COR-L47 (cell line): ENCODE measurements at places on chromosomes 6 and 20.
A peak's percentile ranks its signal among the peaks of the same experiment; 100 is the strongest.

- no peak for DNase-seq
These were observed 473 bp upstream of the DTNBP1 start for GRCh38 chr6:15663130-15663871.

- no peak for DNase-seq
These were observed 161.7 kb downstream of the PLCB1 start for GRCh38 chr20:8293750-8294149.

DNA sequence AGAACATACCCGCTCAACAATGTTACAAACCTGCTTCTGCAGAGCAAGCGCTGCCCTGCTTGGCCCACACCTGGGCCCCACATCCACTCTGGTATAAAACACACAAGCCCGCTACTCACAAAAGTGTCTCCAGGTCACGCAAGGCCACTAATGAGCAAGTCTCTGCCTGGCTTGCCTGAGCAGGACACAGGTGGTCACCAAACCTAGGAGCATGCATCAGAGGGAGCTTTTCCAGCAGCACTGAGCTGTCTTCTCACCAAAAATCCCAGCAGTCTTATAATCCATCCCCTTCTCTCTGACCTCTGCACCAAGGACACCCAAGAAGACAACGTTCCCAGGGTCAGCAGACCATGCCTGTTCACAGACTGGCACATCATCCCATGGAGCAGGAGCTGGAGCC, 100.8 kb downstream of the DLL1 start:
- no peak for DNase-seq

GRCh38 chr20:22414305-22414742, 170.0 kb downstream of the FOXA2 start:
- DNase-seq: no peak

DNA sequence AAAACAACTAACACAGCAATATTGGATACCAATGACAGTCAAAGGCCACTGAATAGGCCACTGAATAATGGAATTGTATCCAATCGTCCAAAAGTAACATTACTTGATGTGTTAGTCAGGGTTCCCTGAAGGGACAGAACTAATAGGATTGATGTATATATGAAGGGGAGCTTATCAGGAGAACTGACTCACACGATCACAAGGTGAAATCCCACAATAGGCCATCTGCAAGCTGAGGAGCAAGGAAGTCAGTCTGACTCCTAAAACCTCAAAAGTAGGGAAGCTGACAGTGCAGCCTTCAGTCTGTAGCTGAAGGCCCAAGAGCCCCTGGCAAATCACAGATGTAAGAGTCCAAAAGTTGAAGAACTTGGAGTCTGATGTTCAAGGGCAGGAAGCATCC, 571.4 kb downstream of the PRKN start:
- DNase-seq: no peak

DNA sequence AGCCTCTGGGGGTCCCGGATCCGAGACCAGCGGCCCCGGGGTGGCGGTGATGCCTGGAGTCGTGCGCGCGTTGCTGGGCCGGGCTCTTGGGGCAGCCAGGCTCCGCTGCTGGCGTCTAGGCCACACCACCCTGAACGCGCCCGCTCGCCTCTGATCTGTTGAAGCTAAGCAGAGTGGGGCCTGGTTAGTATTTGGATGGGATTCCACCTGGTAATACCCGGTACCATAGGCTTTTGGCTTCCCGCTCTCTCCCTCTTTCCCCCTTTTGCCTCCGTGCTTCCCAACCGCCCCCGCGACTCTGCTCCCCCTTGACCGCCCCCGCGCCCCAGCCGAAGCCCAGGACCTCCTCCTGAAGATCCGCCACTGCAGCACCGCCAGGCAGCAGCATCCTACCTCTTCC, 1383.5 kb upstream of the DEFB115 start:
- peak; percentile 43 for DNase-seq

DNA sequence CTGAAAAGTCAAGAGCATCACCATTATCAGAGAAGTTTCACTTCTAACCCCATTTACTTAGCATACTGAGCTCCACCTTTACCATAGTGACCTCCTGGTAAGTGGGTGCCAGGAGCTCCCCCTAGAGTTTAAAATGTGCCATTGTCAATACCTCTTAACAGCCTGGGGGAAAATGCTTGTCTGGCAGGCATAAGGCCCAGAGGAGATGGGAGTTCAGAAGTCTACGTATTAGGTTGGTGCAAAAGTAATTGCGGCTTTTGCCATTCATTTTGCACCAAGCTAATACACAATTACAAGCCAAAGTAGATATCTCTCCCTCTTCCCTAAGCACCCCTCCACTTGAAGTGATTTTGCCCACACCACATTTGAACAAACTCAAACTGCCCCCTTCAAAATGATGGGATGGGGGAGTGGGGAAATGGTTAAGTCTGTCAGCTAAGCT, 919.0 kb downstream of the KIF16B start:
- DNase-seq: peak; percentile 19

- DNase-seq: no peak
These were observed 603.7 kb upstream of the PTCHD4 start for GRCh38 chr6:48714699-48715098.

GRCh38 chr20:56996533-56996932, 269.9 kb downstream of the BMP7 start:
- DNase-seq: no peak

- no peak for DNase-seq
These were observed 101.0 kb upstream of the MPC1 start for GRCh38 chr6:166483573-166484250.

- no peak for DNase-seq
These were observed 26.7 kb downstream of the GPX6 start for GRCh38 chr6:28488916-28489365.

DNA sequence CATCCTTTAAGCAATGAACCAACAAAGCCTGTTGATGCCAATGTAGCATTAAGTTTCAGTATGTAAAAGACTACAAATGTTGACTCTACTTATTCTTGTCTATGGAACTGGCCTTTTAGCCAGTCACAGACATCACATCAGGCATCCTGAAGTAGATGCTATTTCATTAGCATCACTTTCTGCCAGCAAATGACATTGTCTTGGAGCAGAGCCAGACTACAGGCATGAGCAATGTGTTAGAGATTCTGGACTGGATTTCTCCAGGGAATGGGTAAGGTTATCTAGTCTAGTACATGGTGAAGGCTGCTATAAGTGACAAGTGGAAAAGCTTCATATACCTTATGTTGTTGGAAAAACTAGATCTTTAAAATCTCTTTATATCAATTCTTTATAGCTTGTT, 142.9 kb downstream of the ADGRB3 start:
- DNase-seq: peak; percentile 83

GRCh38 chr6:106512048-106512967, 117.0 kb downstream of the RTN4IP1 start:
- DNase-seq: no peak

DNA sequence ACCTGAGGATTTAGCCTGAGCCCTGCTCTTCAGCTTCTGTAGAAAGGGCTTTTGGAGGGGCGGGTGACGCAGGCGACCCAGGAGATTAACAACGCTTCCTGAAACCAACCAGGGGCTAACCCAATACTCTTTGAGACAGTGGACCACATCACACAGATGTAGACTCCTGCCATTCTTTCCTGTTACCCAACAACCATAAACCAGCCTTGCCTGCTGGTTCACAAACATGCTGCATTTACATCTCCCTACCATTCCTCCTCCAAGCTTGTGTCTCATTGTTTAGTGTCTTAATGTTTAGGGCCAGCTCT, 28.3 kb downstream of the PPP1R16B start:
- DNase-seq: no peak

- no peak for DNase-seq
These were observed 28.1 kb downstream of the TOX2 start for GRCh38 chr20:43942667-43943285.

GRCh38 chr6:133275213-133275612, 34.1 kb downstream of the EYA4 start:
- DNase-seq: no peak

DNA sequence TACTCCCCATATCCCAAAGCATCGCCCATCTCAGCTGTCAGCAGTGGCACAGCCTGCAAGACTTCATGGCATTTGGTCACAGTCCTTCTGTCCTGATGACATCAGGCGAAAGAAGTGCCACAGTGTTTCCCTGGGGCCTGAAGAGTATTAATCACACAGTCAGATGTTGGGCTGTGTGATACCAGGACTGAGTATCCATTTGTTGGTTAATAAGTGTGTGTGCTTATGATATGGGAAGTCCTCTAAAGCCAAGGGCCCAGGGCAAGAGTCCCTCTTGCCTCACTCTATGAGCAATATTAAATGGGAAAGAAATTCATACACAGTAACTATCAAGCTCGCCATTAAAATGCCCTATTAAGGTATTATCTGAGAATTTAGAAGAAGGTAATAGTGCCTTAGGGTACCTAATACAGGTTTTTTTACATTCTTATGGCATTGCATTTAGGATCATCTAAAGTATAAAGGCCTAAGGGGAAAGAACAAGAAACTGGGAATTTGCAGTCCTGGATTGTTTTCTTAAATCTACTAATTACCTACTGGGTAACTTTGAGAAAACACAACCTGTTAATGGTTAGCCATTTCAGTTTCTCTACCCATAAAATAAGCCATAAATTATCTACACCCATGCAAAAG, 204.1 kb upstream of the PREP start:
- DNase-seq: no peak

DNA sequence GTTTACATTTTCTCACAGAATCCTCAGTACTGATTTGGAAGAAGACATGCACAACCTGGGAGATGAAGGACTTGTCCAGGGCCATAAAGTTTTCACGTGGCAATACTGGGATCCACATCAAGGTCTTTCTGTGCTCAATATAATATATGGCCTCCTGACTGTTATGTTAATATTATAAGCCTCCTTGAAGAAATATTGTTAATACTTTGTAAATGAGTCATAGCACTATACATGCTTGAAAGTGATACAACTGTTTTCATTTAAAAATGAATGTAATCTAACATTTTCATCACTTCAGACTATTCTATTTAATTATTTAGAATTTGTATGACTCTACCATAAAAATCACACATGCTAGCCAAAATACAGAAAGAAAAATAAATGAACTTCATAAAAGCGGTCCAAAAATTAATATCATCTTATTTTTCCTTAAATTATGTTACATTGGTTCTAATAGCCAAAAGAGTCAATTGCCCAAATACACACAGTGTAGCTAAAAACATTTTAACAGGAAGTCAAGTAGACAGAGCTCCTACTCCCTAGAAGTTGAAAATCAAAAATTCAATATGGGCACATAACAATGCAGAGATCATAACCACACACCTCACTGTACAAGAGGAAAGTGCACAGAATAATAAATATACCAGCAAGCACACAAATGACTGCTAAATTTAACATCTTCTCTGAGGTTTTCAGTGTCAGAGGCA, 188.0 kb upstream of the HDDC2 start:
- no peak for DNase-seq

- DNase-seq: peak; percentile 46
These were observed 71.0 kb upstream of the CD83 start for GRCh38 chr6:14046476-14047068.

- DNase-seq: no peak
These were observed 140.3 kb upstream of the EYA4 start for GRCh38 chr6:133100865-133101264.

GRCh38 chr6:110645685-110646418, 169.4 kb downstream of the CDK19 start:
- DNase-seq: no peak

GRCh38 chr6:131054392-131055250, 8.4 kb downstream of the EPB41L2 start:
- no peak for DNase-seq

- no peak for DNase-seq
These were observed 87.9 kb downstream of the KIF13A start for GRCh38 chr6:17899491-17899890.

DNA sequence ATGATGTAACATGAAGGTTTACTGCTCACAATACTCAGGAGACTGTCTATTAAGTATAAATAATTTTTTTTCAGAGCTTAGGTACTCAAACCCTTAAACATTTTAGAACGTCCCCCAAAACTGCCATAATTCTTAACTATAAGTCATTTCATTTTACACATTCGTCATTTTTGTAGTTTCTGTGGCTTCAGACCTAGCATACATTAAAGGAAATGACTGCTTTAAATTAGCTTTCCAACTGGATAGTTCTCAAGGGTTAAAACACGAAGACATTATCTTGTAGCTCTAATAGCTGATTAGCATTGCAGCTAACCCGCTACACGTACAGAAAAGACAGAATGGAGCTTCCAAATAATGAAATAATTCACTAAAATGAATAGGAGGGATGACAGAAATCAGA, 24.9 kb upstream of the PLN start:
- DNase-seq: no peak

DNA sequence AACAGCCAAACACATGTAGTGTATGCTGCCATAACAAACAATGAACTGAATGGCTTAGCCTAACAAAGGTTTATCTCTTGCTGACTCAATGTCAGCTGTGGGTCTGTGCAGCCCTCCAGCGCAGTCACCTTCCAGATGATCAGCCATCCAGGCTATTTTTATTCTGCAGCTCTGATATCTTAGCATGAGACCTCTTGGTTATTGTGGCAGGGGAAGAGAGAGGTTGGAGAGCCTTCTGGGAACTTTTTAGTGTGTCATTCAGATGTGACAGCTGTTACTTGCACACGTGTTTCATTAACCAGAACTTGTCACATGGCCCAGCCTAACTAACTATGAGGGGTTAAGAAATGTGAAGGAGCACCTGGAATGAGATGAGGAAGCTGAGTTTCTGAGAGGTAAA, 202.5 kb downstream of the DHX35 start:
- DNase-seq: no peak

DNA sequence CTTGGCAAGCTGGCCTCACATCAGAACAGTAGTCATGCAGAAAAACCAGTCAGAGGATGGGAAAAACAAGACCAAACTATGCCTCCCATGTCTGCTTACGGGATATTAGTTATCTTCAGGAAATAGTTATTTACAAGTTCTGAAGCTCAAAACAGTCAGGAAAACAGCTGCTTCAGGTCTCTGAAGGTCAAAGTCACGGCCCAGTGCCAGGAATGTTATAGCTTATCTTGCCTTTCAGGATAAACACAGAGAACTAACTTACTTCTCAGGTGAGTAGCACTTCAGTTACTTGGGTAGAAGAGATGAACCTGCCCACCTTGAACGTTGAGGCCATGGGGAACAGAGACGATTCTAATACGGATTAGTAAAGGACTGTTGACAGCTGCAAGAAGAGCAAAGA, 310.7 kb downstream of the KIF16B start:
- no peak for DNase-seq
